Smooth muscle cell of the umbilical artery (primary cell): ENCODE measurements at places on chromosomes 7 and 10. TPM values are rescaled to one million over a fixed set of nuclear protein-coding genes. Genes with fewer than 3 reads are reported as not detected.

HMX2 gene
- not detected in 2 replicates for total RNA-seq

CYP2C19 gene
- not detected in 2 replicates for total RNA-seq

MYL10 gene
- not detected in 2 replicates for total RNA-seq

C10orf62 gene
- 0.23 and 0.30 TPM in 2 replicates for total RNA-seq

CXCL12 gene
- 5.6 and 8.5 TPM in 2 replicates for total RNA-seq

PAPOLB gene
- total RNA-seq: 0.05 TPM in 1 of 2 replicates, not detected in the other

FAM131B gene
- 3.6 and 4.0 TPM in 2 replicates for total RNA-seq

CAPZA2 gene
- total RNA-seq: 153 and 257 TPM in 2 replicates

CCL24 gene
- not detected in 2 replicates for total RNA-seq
